IPS-NIHi11 (cell line): ENCODE measurements at places on chromosomes 6 and 20.

- no peak for DNase-seq
These were observed 138.5 kb downstream of the LINC00237 start for GRCh38 chr20:20967564-20968184.

DNA sequence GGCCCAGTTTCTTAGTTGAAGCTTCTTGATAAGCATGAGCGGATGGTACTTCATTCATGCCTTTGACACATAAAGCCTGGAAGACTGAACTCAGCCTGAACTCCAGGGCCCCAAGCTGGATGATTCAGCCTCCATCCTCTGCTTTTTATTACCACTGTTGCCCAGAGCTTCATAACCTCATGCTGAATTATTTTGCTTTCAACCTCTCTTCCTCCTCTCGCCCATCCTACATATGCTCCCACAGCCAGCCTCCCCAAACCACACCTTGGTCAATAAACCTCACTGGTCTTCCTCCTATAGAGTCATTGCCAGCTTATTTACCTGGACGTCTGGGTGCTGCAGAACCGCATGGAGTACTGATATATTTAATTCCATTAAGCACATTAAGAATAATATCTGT is 59.4 kb downstream of the SLC35B3 start:
- DNase-seq: no peak

DNA sequence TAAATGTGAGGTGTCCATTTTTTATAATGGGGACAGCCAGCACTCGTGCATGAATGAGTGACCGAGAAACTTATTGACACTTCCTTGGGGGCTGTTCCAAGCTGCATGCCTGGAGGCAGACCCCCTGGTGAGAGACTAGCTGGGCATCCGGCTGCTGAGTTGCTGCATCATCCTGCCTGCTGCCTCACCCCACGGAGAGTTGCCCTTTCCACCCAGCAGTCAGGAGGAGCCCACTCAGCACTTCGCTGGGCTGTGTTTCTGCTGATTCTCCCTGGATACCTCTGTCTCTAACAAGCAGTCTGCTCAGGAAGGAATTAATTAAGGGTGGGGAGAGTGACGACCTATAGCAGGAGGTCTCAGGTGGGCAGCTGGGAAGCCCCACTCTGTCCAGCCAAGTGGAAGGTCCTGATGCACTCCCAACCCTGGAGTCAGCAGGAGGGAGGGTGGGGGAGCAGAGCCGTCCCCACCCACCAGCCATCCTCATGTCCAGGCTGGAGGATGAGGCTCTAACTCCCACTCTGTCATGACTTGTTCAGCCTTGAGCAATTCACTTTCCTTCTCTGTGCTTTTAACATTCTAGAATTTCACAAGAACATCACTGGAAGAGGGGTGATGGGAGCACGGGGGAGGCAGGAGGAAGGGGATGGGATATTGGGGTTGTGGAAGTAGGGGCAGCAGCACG is 177.3 kb downstream of the LRFN2 start:
- DNase-seq: no peak

- DNase-seq: no peak
These were observed 282.7 kb upstream of the PRDM1 start for GRCh38 chr6:105803442-105803841.

- DNase-seq: no peak
These were observed 163.2 kb upstream of the TAB2 start for GRCh38 chr6:149154261-149154821.
